Tibial nerve (tissue), 4 donors: ENCODE measurements at places on chromosomes 16 and 17. TPM values are rescaled to one million over a fixed set of nuclear protein-coding genes. Genes with fewer than 3 reads are reported as not detected.

HID1 gene
- 9.9 TPM for total RNA-seq

DNA sequence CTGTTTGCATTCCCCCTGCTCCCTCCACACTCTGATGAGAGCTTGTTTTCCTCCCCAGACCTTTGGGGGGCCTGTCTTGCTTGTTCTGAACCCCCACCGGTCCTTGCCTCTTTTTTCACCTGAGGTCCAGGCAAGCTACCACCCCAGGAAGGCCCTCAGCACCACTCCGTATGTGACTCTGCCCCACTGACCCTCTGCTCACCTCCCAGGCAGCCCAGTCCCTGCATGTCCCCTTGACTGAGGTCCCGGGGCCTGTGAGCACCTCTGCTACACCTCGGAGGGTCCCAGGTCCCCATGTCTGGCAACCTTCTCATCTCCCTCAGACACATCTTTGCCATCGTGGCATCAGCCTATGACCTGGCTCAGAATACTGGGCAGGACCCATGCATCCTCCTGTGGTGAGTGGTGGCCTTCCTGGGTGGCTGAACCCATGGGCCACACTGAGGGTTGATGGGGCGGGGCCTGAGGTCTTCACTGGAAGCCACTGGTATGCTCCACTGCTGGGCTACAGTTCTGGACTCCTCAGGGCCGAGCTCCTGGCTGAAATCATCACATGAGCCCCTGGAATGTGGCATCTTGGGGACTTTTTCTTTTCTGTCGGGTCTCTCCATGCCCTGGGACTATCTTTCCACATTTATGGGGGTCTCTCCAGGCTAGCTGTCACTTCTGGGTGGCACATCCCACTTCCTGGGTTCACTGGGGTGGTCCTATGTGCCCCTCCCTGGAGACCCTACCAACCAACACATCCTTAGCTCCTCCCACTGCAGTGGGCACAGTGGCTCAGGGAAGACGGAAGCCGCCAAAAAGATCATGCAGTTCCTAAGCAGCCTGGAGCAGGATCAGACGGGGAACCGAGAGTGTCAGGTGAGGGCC is 3.5 kb downstream of the MYO15B start:
- DNase-seq, result no peak

- no peak for DNase-seq
Observed at GRCh38 chr17:45305530-45306087, 11.2 kb downstream of the MAP3K14 start.

CLEC18A gene
- total RNA-seq, result 2.4 TPM

DNA sequence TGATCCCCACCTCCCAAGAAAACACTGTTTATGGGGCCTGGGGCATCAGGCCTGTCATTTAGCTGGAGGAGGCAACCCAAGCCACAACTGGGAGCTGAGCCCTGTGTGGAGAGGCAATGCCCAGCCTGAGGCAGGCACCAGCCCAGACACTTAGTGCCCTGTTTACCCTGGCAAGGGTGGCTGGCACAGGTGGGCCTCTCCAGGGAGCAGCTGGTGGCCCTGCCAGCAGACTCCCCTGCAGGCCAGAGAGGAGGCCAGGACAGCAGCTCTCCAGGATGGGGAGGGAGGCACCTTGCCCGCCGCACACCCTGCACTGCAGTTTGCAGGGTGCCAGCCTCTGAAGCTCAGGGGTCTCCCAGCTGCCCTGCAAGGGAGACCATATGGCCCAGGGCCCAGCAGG is 9.1 kb upstream of the TMEM92 start:
- DNase-seq, result no peak

DNA sequence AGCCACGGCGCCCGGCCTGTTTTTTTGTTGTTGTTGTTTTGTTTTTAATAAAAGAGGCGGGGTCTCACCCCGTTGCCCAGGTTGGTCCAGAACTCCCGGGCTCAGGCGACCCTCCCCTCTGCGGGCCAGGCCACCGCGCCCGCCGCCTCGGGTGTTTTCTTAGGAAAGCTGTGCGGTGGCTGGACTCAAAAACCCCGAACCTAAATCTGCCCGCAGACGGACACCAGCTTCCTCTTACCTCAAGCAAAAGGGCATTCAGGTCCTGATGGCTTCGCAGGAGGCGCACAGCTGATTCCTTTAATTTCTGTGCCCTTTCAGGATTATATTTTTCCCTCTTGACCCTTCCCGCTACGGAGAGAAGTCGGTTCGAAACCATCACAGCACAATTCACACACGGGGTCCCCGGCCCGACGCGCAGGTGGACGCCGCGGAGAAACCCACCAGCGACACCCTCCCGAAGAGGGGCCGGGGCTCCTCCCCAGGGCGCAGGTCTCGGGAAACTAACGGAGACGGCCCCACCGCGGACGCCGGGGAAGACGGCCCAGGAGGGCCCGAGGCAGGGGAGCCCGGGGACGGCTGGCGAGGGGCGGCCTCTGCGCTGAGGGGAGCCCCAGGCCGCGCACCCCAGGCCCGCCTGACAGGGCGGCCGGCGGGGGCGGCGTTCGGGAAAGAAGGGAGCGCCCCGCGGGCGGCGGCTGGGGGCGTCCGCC is 653 bp downstream of the FANCA start:
- no peak for DNase-seq

CD300LB gene
- total RNA-seq, result not detected

DNA sequence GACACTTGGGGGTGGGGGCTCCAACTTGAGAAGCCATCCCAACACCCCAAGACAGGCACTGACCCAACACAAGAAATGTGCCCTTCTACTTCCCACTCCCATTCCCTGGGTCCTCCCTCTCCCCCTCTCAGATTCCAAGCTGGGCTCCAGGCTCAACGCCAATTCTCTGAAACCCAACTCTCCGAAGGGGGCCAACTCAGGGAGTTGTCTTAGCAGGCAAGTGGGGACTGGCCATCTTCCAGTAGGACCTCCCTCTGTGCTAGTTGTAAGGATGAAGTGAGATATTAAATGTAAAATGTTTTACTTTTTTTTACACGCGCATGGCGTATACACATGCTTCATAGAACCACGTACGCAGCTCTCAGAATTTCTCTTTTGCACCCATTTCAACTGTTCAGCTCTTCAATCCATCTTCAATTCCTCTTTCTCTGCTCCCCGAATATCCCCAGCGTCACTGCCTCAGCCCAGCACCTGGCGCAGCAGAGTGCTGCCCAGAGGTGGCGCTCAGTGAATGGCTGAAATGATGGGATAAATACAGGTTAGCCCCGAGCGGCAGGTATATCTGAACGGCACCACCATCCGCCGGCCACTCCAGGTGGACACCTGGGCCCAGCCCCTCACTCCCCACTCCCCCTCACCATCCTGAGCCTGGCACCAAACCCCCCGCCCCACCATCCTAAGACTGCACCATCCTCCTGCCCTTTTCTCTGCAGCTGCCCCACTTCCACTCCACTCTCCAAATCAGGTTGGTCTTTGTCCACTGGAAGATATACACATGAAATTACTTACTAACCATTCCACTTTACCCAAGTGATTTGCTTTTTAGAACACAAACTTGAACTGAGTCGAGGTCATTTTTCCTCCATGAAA is 43.9 kb upstream of the TNRC6C start:
- DNase-seq, result no peak

DNA sequence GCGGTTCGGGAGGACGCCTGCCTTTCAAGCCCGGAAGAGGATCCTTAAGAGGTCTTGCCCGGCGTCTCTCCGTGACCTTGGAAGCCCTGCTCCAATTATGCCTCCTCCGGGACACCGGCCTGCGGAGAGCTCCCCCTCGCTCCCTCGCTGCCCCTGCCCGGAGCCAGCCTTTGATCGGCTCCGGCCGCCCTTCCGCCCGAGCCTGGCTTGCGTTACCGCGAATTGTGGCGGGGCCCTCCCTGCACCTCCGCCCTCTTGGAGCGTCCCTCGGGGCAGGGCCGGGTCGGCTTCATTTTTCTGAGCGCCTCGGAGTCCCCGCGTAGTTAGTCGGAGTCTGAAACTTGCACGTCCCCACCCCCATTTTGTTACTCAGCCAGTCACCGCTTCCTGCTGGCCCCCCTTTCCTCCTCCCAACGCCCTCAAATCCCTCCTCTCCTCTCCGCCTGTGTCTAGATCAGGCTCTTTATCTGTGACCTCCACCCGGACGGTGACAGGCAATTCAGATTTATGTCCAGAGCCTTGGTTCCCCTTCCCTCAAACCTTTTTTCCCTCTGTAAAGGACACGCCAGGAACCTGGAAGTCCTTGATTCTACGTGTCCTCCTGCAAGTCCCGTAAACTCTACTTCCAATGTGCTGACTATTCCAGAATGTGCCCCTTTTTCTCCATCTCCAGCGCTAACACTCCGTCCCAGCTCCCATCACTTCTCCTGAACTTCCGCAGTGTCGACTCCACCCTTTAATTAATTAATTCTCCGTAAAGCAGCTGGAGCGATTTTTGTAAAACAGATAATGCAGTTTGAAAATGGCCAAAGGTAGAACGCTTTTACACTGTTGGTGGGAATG is 569 bp upstream of the RABEP2 start:
- peak; percentile 31 for DNase-seq

- no peak for DNase-seq
Observed at GRCh38 chr17:39175695-39176093, 9.7 kb upstream of the ARL5C start.

BEAN1 gene
- total RNA-seq, result 1.4 TPM

GRCh38 chr17:78473951-78474613 is 95.6 kb downstream of the PGS1 start:
- DNase-seq, result no peak

HSD11B2 gene
- 0.20 TPM for total RNA-seq

MEOX1 gene
- 4.2 TPM for total RNA-seq

OR3A2 gene
- total RNA-seq, result 1.1 TPM

DNA sequence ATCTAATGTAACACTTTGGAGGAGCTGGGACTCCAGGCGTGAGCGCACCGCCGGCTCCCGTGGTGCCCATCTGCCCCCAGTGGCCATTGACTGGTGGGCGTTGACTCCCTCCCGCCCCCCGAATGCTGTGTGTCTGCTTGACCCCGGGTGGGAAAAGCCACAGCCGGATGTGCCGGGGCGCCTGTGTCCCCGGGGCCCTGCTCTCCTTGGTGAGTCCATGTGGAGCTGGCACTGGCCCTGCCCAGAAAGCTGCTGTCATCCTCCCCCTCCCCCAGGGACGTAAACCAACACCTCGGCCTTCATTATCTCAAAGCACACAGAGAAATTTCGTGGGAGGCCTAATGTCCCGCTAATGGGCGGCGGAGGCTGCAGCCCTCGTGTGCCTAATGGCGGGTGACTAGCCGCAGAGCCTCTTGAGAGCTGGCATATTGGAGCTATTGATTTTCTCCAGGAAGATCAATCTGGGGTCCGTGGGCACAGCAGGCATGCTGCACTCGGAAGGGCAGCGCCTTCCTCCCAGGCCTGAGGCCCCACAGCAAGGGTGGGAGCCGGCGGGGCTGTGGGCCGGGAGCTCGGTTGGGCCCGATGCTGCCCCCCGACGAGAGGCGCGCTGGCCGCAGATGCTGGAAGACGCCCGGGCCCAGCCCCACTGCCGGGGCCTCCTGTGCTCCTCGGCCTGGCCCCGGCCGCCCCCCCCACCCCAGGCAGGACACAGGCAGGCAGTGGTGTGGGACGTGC is 4.0 kb upstream of the PERCC1 start:
- DNase-seq, result no peak

HOXB2 gene
- 29.3 TPM for total RNA-seq

DNA sequence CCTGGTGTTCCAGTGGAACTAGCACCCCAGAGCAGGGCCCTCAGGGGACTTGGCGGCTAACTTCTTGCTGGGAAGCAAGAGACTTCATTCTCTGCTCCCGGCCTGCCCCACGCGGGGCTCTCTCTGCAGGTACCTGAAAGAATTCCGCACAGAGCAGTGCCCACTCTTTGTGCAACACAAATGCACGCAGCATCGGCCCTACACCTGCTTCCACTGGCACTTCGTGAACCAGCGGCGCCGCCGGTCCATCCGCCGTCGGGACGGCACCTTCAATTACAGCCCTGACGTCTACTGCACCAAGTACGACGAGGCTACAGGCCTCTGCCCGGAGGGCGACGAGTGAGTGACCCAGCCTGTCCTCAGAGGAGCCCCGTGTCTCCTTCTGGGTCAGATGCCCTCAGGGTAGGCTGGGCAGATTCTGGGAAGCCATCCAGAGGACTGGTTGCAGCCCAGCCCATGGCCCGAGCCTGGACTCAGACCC is 25.1 kb downstream of the UNK start:
- no peak for DNase-seq

GRCh38 chr17:79219208-79219935 is 144.7 kb downstream of the ENGASE start:
- DNase-seq, result no peak

- DNase-seq, result no peak
Observed at GRCh38 chr16:27317320-27317719, 3.5 kb downstream of the IL4R start.

DNA sequence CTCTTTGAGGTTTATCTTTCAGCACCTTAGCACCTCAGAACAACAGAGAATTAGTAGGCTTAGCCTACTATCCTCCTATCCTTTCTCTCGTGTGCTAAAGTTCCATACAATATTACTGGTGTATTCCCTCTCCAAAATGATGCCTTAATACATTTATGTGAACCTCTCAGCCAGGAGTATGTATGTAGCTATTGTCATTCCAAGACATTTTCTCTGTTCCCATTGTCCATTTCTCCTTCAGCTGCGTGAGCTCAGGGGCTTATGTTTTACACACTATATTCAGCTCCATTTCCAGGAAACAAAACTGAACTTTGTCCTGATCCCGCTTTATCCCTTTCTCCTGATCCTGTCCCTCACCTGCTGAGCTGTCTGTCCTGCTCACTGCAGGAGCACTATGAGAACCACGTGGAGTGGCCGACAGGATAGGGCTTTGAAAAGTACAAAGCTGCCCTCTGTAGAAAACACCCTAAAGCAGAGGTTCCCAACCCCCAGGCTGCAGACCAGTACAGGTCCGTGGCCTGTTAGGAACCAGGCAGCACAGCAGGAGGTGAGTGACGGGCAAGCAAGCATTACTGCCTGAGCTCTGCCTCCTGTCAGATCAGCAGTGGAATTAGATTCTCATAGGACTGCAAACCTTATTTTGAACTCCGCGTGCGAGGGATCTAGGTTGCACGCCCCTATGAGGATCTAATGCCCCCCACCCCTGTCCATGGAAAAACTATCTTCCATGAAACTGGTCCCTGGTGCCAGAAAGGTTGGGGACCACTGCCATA is 55.7 kb downstream of the CENPV start:
- DNase-seq, result no peak

DNA sequence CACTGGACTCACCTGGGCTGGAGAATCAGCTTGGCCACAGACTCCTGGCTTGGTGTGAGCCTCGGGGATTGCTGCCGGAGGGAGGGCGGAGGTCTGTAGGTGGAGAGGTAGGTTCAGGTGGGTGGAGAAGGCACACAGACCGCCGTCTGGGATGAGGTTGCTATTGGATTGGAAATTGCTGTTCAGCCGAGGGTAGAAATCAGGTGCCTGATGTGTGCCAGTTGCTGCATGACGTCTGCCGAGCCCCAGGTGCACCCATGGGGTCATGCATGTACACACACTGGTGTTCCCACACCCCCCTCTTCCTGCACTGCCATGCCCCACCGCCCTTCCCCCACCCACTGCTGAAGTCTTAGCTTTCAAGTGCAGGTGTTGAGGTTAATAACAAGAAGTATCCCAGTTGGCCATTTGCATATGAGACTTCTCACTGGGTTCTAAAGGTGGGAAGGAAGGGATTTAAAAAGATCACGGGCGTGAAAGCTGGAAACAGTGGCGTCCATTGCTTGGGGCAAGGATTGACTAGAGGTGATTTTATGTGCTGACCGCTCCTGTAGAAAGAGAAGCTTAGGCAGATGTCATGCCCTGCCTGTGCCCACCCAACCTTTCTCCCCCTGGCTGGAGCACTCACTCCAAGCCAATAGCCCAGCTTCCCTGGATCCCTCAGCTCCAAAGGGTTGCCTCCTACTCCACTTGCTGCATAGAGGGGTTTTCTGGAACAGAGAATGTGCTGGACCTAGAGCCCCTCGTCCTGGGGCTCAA is 193.6 kb downstream of the CCDC182 start:
- no peak for DNase-seq
